ENCODE measurements at places on chromosomes 6 and 20.

DNA sequence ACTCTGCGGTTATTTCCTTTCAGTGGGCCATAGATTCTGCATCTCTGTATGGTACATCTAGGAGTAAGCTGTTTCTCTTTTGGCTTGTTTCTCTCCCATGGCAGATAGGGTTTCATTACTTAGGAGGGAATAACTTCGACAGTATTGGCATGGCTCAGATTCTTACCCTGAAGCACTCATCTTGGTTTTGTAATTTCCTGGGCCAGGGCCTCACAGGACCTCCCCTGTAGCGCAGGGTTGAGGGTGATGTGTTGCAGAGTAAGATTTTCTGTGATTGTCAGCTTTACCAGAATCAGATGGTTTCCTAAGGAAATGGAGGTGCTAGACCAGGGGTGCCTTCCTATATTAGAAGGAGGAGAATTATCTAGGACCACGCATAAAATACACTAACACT, 78.3 kb downstream of the STXBP5 start:
- DNase-seq, result no peak

- DNase-seq, result no peak
Observed at GRCh38 chr6:89002523-89002922, 39.1 kb upstream of the RNGTT start.

GRCh38 chr6:34757687-34758274, 476 bp downstream of the SNRPC start:
- DNase-seq, result no peak

DNA sequence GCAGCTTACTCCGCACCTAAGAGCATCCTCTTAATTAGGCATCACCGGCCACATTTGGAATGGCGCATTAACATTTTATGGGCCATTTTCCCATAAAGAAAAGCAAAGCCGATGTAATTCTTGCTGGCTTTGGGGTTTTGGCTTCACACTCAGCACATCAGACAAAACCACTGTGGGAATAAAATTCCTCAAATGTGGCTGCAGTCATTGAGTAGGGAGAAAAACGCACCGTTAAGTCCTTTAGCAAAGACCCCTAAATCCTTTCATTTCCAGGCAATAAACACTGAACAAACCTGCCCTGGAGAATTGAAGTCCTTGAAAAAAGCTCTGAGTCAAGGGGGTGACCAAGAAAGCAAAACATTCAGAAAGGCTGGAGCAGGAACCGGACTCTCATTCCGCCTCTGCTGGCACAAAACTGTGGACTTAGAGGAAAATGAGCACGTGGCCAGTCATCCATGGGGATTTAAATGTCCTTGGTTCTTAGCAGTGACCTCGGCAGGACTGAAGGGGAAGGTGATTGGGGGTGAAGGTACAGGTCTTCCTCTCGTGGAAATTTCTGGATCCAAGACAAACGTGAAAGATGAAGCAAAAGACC, 102.9 kb downstream of the CDH4 start:
- DNase-seq, result no peak

Data from T-helper 22 cell (primary cell).